ENCODE measurements at places on chromosomes 5 and 9. TPM values are rescaled to one million over a fixed set of nuclear protein-coding genes. Genes with fewer than 3 reads are reported as not detected.

- DNase-seq: peak; percentile 43
Measured at GRCh38 chr5:52743970-52744369, 43.7 kb upstream of the ITGA1 start.

- DNase-seq: no peak
Measured at GRCh38 chr9:5578018-5578697, 50.7 kb upstream of the RIC1 start.

GRCh38 chr5:38871790-38872551 is 26.2 kb downstream of the OSMR start:
- no peak for DNase-seq

- DNase-seq: peak; percentile 46
Measured at GRCh38 chr5:13478831-13479465, 465.5 kb downstream of the DNAH5 start.

DNA sequence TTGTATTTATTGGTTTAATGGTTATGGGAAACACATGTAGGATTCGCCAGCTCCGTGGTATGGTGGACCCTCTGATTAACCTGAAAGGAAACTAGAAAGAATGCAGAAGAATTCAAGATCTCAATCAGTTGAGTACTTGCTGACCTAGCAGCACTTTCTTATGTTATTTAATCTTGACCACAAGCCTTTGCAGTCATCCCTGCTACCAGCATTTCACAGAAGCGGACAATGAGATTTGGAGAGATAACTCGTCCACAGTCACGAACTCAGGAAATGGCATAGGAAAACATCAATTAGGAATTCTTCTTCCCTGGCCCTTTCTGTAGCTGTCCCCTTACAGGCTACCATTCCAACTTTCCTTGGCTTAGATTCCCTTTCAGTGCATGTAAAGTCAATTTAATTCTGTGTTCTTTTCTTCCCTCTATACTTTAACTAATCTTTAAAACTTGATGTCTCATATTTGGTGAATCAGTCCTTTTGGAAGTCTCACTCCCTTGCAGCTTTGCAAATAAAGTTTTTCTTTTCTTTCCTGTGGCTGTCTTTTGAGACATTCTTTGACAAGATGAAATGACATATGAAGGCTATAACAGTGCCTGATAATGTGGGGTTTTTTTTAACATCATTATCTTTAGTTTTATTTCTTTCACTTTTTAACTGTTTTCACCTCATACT is 1.3 kb upstream of the SLC44A1 start:
- DNase-seq: no peak

DNA sequence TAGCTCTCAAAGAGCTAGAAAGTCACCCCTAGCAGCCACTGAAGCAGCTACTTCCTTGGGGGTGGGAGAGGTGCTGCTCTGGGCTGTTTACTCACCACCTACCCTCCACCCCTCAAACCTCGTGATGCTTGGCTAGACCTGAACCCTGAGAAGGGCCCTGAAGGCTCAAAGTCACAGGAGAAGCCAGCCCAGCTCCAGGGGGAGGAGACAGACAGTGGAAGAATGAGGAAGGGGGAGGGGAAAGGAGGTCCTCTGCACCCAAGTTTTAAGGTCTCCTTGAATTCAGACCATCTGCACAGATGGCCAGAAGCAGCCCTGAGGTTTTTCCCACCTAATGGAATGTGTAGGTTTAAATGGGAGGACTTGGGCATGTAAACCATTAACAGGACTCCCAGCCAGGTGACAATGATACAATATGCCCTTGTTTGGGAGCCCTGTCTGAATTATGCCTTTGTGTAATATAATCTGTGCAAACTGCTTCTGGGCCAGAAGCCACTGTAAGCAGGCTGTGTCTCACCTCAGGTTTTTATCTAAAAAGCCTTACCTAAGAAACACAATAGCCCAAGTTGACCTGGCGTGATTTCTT is 180.5 kb downstream of the PIK3R1 start:
- no peak for DNase-seq

GRCh38 chr9:110543631-110544051 is 35.9 kb downstream of the SVEP1 start:
- peak; percentile 22 for DNase-seq

DNA sequence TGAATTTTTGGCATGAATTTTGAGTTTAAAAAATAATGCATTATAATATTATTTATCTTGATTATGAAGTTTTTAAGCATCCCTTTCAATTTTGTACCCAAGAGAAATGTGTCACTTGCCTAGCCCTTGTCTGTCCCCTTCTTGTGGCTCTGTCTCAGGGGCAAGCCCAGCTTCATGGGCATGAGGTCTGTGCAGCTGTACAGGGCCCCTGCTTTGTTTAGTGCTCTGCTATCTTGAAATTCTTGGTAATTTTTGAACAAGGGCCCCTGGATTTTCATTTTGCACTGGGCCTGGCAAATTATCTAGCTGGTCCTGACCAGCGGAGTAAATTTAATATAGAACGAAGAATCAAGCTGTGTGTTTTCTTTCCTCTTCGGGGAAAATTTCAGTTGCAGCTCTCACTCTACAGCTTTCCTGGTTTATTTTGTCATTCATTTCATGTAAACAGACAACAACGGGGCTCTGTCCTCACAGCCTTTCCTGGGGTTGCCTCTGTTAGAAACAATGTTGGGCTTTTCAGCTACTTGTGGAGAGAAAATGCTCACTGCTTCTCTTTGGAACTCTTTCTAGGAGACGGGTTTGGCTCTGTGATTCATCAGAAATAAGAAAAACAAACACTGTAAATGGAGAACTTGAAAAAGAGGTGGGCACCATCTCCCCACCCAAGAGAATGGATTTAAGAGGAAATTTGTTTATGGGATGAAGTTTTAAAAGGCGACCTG is 41.1 kb downstream of the LIX1 start:
- DNase-seq: no peak

DNA sequence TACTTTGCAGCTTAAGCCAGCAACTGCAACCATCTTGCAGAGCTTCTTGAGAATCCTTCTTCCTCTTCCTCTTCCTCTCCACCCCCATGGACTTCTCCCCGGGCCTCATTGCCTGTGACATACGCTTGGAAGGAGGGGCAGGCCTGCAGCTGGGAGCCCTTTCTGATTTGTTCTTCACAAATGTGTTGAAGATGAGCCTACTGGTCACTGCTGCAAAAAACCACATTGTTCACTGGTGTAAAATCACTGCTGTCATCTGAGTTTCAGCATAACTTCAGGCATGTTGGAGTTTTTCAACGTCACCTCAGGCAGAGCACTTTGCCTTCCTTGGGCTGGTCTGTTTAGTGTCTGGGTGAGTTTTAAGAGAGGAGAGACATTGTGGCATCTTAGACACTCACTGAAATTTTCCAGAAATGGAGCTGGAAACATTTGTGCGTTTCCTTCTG is 7.9 kb downstream of the TJP2 start:
- DNase-seq: no peak

- DNase-seq: no peak
Measured at GRCh38 chr5:119681734-119682133, 52.4 kb downstream of the FAM170A start.

DNA sequence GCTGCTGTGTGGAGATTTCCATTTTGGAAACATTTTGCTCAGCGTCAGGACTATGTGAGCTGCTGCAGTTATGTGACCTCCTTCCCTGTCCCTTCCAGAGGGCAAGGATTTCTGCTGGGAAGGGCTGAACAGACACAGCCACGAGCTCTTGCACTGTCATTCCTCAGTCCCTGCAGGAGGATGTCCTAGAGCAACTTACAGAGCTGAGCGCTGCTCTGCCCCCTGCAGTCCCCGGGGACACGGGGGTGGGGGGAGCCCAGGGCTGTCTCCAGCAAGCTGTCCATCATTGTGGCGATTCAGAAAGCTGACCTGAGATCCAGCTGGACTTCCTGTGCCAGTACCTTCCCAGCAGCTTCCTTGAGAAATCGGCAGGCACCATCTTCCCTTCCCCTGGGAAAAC is 28.0 kb upstream of the MAP1B start:
- DNase-seq: peak; percentile 46

- DNase-seq: no peak
Measured at GRCh38 chr9:14992081-14992480, 81.9 kb upstream of the FREM1 start.

GRCh38 chr9:75096796-75097195 is 8.5 kb downstream of the OSTF1 start:
- no peak for DNase-seq

DNA sequence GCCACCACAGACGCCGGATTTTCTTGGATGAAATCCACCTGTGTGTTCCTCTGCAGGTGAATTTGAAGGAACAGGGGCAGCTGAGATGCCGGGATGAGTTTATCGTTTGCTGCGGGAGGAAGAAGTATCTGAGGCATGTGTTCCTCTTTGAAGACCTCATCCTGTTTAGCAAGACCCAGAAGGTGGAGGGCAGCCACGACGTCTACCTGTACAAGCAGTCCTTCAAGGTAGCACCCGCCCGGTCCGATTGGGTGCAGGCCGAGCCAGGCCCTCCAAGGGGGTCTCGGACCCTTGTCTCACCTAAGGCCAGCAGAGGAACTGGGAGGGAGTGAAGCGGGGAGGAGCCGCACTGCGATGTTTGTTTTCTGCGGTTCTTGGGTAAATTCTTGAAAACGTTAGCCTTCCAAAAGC is 18.4 kb upstream of the LRRC14B start:
- DNase-seq: peak; percentile 7

- peak; percentile 78 for DNase-seq
Measured at GRCh38 chr5:149381986-149382338, 2.9 kb upstream of the IL17B start.

GRCh38 chr5:41891066-41891707 is 13.0 kb upstream of the RIMOC1 start:
- no peak for DNase-seq

GRCh38 chr9:14153310-14153720 is 160.6 kb downstream of the NFIB start:
- DNase-seq: no peak

GRCh38 chr5:131536211-131536826 is 98.7 kb downstream of the RAPGEF6 start:
- DNase-seq: no peak

GRCh38 chr5:68140763-68141162 is 74.8 kb upstream of the PIK3R1 start:
- DNase-seq: no peak

DNA sequence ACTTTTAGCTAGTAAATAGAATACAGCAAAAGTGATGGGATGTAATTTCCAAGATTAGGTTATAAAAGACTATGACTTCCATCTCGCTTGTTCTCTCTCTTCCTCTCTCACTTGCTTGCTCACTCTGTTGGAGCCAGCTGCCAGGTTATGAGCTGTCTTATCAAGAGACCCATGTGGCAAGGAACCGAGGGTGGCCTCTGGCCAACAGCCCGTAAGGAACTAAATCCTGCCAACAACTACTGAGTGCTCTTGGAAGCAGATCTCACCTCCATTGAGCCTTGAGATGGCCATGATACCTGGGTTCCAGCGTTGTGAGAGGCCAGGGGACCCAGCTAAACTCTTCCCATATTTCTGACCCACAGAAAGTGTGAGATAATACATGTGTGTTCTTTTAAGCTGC is 636.1 kb downstream of the ACTL7B start:
- no peak for DNase-seq

GRCh38 chr9:95691435-95691834 is 174.7 kb upstream of the PTCH1 start:
- no peak for DNase-seq

DNA sequence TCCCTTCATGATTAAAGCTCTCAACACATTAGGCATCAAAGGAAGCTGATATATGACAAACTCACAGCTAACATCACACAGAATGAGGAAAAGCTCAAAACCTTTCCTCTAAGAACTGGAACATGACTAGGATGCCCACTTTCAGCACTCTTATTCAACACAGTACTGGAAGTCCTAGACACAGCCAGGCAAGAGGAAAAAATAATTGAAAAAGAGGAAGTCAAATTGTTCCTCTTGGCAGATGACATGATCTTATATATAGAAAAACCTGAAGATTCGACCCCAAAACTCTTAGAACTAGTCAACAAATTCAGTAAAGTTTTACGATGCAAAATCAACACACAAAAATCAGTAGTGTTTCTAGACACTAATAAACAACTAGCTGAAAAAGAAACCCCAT is 144.3 kb upstream of the NREP start:
- no peak for DNase-seq

SAXO1 gene
- total RNA-seq: not detected

TPPP gene
- 1.1 TPM for total RNA-seq

PCDHA9 gene
- 0.18 TPM for total RNA-seq

CDX1 gene
- total RNA-seq: not detected

CDH12 gene
- total RNA-seq: 7.1 TPM

SERF1A gene
- 8.7 TPM for total RNA-seq

RLN2 gene
- not detected for total RNA-seq

CARD9 gene
- total RNA-seq: 1.1 TPM

KCNV2 gene
- not detected for total RNA-seq

TEX53 gene
- total RNA-seq: not detected

PTPDC1 gene
- total RNA-seq: 8.7 TPM

LCN15 gene
- not detected for total RNA-seq

NSD1 gene
- 40.6 TPM for total RNA-seq

SLC23A1 gene
- not detected for total RNA-seq

CARTPT gene
- 9.5 TPM for total RNA-seq

NUTM2G gene
- not detected for total RNA-seq

All from adrenal gland (tissue), 19 donors.